Activated naive CD4-positive, alpha-beta T cell treated with anti-CD3 and anti-CD28 coated beads, Interleukin-2, amount 10 ng/mL, durations not matched to agents 5 hours and 36 hours (primary cell): ENCODE measurements at places on chromosomes 1 and 21. TPM values are rescaled to one million over a fixed set of nuclear protein-coding genes. Genes with fewer than 3 reads are reported as not detected.

FAM151A gene
- total RNA-seq, result not detected

HSD3B1 gene
- not detected for total RNA-seq

IL23R gene
- 0.13 TPM for total RNA-seq

CTTNBP2NL gene
- 0.39 TPM for total RNA-seq

NEK2 gene
- total RNA-seq, result 29.8 TPM

NOS1AP gene
- not detected for total RNA-seq

KPRP gene
- not detected for total RNA-seq

NTMT2 gene
- total RNA-seq, result not detected

MCOLN2 gene
- 10.4 TPM for total RNA-seq

LCE3D gene
- not detected for total RNA-seq

TEX38 gene
- not detected for total RNA-seq

PRMT6 gene
- total RNA-seq, result 15.4 TPM

PTBP2 gene
- 11.4 TPM for total RNA-seq

SIM2 gene
- not detected for total RNA-seq

CENPF gene
- total RNA-seq, result 139 TPM

ADAMTS5 gene
- total RNA-seq, result not detected

CASQ1 gene
- 0.35 TPM for total RNA-seq

GPR89A gene
- 33.4 TPM for total RNA-seq

FNDC5 gene
- total RNA-seq, result not detected

SPRR2F gene
- total RNA-seq, result not detected

GAS5 gene
- total RNA-seq, result 488 TPM

TSPAN2 gene
- total RNA-seq, result 0.24 TPM

CACNA1E gene
- 0.02 TPM for total RNA-seq

ASPM gene
- 66.3 TPM for total RNA-seq

SUSD4 gene
- 1.2 TPM for total RNA-seq

CELA2A gene
- not detected for total RNA-seq

ERICH3 gene
- not detected for total RNA-seq

CACNA1S gene
- not detected for total RNA-seq

FBXO44 gene
- total RNA-seq, result 33.1 TPM

SLC30A7 gene
- total RNA-seq, result 39.2 TPM

S100A1 gene
- not detected for total RNA-seq

KRTAP10-12 gene
- total RNA-seq, result not detected

LAPTM5 gene
- 591 TPM for total RNA-seq

IGSF9 gene
- total RNA-seq, result not detected

S100A9 gene
- not detected for total RNA-seq

KCNJ9 gene
- not detected for total RNA-seq

LRRC38 gene
- not detected for total RNA-seq

OR2M3 gene
- total RNA-seq, result not detected

GPR61 gene
- total RNA-seq, result 0.29 TPM

C1orf116 gene
- total RNA-seq, result not detected

CD84 gene
- 6.3 TPM for total RNA-seq

SPRR2E gene
- total RNA-seq, result not detected

PCAT6 gene
- 1.8 TPM for total RNA-seq

LCE1C gene
- not detected for total RNA-seq

SLC35F3 gene
- total RNA-seq, result 18.2 TPM

UBE2U gene
- not detected for total RNA-seq

PBX1 gene
- 0.17 TPM for total RNA-seq

TNFRSF4 gene
- 11.0 TPM for total RNA-seq

KRTAP7-1 gene
- total RNA-seq, result not detected

HSD3B2 gene
- total RNA-seq, result not detected

GJA8 gene
- total RNA-seq, result not detected

GBP3 gene
- 31.8 TPM for total RNA-seq
